ENCODE measurements at places on chromosomes 5 and 9.

GRCh38 chr9:137575364-137575715, 3.4 kb downstream of the DPH7 start:
- DNase-seq: no peak

DNA sequence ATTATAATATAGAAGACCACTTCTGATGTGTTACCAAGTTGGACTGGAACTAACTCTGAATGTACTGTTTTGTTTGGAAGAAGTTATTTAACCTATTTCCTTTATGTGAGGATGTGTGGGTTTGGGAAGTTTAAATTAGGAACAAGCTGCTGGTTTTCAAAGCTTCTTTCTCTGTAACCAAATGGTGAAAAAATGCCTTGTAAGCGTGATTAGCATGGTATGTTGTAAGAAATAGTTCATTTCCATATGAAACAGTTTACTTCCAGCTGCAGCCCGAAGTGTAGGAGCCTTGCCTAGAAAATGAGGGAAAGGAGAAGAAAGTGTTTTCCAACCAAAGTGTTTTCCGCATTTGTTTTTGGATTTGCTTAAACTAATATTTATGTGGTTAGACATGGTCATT, 36.0 kb downstream of the TTC1 start:
- no peak for DNase-seq

GRCh38 chr9:89716559-89716958, 111.7 kb downstream of the GADD45G start:
- no peak for DNase-seq

DNA sequence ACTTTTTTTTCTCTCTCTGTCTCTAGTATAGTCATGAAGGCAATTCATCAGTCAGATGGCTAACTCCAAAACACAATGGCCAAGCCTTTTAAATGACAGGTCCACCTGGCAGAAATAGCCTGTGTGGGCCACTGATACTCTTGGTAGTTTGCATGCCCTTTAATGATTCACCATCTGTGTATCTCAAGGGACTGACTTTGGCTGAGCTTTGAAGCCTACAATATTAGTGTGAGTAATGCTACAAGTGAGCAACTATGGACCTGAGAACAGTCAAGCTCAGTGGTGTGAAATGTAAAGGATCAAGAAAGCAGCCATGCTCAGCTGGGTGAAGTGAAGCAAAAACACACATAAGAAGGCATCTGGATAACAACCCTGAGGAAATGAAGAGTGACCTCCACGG, 506.9 kb downstream of the TLE1 start:
- DNase-seq: no peak

DNA sequence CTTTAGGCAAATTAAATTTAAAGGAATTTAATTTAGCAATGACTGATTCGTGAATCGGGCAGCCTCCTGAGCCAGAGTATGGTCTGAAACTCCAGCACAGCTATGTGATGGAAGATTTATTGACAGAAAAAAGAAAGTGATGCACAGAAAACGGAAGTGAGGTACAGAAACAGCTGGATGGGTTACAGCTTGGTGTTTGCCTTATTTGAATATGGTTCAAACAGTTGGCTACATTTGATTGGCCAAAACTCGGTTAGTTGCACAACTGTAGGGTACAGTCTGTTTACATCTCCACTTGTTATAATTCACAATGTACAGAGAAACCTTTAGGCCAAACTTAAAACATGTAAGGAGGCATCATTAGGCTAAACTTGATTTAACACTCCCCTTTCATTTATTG, 1716.1 kb upstream of the C9orf72 start:
- DNase-seq: no peak

DNA sequence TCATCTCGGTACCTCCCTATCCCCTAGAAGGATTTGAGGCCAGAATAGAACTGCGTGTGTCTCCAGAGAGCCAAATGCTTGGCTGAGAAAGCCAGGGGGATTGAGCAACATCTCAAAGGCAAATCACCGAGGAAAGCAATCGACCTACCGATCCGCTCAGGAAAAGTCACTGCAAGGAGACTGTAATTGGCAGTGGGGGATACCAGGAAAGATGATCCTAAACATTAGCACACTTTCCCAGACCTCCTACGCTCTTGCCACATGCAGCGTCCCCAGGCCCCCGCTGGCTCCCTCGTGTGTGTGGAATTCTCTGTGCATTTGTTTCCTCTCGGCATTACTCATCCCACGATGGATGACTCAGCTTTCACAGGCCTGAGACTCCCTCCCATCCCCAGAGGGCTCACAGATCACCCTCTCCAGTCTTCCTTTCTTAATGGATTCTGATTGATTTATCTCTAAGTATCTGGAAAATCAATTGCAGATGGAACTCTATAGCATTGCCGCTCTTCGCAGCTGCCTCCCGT, 82.2 kb upstream of the ICE1 start:
- DNase-seq: peak; percentile 91

- peak; percentile 84 for DNase-seq
These were observed 116.4 kb downstream of the TTLL11 start for GRCh38 chr9:121976751-121977150.

DNA sequence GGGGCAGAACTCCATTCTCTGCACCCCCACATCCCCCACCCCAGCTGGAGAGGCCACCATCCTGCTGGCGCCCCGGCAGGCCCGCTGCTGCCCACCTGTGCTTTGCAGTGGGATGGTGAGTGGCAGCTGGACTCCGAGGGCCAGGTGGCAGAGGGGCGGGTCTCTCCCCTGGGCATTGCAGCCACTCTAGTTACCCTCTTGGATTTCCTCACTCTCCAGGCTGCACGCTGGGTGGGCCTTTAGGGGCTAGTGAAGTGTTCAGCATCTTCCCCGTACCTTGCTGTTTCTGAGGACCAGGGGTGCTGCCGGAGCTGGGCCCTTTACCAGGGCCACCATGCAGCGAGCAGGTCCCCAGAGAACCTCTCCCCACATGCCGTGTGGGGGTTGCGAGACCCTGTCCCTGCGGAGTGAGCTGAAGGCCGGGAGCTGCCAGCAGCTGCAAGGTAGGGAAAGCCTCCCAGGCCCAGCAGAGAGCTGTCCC, 88.4 kb upstream of the SH3PXD2B start:
- no peak for DNase-seq

DNA sequence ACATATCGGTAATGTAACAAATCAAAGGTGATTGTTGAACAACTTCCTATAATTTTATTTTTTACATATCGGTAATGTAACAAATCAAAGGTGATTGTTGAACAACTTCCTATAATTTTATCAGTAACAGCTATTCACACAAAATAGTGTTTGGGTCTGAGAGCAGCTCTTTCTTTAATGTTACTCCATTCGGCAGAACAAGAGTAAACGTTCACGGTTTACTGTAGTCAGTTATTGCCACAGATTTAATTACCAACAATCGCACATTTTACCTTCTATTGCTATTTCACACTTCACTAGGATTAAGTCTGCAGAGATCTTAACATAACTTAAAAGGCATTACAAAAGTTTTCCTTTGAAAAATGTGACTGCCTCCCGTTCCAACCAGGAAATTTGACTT, 6.4 kb downstream of the GNAQ start:
- no peak for DNase-seq

GRCh38 chr9:88197781-88198340, 59.6 kb upstream of the SPATA31C2 start:
- peak; percentile 57 for DNase-seq

- no peak for DNase-seq
These were observed 85.2 kb downstream of the CFAP95 start for GRCh38 chr9:69905851-69906250.

- DNase-seq: no peak
These were observed 18.0 kb downstream of the NEURL1B start for GRCh38 chr5:172658961-172659501.

GRCh38 chr9:69805962-69806515, 14.6 kb upstream of the CFAP95 start:
- no peak for DNase-seq

DNA sequence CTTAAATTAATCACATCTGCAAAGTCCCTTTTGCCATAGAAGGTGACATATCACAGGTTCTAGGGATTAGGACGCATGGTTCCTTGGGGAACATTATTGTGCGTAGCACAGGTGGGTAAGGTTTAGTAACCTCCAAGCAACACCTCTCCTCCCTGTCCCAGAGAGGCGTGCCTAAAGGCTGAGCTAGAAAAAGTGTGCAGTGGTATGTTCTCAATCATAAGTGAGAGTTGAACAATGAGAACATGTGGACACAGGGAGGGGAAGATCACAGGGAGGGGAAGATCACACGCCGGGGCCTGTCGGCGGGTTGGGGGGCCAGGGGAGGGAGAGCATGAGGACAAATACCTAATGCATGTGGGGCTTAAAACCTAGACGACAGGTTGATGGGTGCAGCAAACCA, 14.9 kb downstream of the DAB2IP start:
- DNase-seq: no peak
